ENCODE measurements at places on chromosomes 7 and 10.

- no peak for DNase-seq
Observed at GRCh38 chr7:34160261-34160752, 255.0 kb downstream of the BMPER start.

GRCh38 chr10:6018422-6018821 is 41.1 kb upstream of the IL15RA start:
- no peak for DNase-seq

GRCh38 chr7:28617308-28617880 is 205.1 kb downstream of the CREB5 start:
- no peak for DNase-seq

- DNase-seq: peak; percentile 18
Observed at GRCh38 chr7:151920488-151920887, 35.8 kb upstream of the GALNTL5 start.

DNA sequence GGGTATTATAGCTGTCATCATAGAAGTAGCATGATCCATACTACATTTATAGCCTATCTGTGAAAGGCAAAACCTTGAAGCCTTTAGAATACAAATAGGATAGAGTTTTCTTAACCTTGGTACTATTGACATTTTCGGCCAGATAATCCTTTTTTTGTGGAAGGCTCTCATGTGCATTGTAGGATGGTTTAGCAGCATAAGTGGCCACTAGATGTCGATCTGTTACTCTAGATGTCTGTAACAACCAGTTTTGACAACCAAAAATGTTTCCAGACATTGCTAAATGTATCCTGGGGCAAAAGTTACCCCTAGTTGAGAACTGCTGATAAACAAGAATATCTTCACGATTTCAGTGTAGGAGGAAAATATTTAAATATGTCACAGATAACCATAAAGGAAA is 319.4 kb upstream of the GALNT17 start:
- no peak for DNase-seq

DNA sequence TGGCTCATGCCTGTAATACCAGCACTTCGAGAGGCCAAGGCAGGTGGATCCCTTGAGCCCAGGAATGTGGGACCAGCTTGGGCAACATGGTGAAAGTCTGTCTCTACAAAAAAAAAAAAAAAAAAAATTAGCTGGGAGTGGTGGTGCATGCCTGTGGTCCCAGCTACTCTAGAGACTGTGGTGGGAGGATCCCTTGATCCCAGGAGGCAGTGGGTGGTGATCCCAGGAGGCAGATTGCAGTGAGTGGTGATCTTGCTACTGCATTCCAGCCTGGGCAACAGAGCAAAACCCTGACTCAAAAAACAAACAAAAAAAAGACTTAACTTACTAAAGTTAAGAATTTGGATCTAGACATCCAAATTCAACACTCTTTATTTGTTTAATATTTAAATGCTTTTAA is 10.2 kb upstream of the ADO start:
- no peak for DNase-seq

- DNase-seq: no peak
Observed at GRCh38 chr10:55820071-55820470, 541.0 kb downstream of the ZWINT start.

DNA sequence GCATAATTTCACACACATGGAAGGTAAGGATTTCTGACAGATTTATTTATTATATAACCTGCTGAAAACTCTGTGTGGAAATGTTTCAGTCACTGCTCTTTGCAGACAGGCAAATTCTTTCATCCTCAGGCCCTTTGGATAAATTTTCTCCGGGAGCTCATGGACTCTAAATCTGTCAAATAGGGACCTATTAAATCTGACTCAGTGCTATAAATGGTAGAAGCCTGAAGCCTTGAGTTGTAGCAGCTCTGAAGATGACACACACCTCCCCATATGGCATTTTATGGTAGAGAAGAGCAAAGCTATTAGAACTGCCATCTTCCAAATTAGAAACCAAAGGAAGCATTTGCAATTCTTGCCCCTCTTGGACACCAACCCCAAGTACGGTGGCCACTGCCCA is 808.7 kb downstream of the XPNPEP1 start:
- no peak for DNase-seq

DNA sequence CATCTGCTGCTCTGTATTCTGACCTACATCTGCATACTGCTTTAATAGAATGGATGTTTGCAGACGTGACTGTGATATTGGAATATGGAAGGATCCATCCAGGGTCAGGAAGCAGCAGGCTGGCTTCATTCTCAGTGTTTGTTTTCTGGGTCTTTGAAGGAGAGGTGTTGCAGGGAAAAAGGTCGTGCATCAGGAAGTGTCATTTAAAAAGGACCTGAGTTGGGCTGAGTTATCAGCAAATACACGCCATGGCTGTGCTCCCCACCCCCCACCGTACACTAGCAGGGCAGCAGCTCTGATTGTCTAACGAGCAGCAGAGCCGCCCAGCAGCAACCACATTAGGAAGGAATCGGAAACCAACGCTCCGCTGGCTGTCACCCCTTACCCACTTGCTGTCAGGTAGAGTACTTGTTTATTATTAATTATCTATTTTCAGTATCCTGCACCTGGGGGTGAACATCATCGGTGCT is 63.1 kb upstream of the STEAP1B start:
- no peak for DNase-seq

GRCh38 chr7:111324228-111324627 is 233.3 kb downstream of the LRRN3 start:
- DNase-seq: peak; percentile 87

DNA sequence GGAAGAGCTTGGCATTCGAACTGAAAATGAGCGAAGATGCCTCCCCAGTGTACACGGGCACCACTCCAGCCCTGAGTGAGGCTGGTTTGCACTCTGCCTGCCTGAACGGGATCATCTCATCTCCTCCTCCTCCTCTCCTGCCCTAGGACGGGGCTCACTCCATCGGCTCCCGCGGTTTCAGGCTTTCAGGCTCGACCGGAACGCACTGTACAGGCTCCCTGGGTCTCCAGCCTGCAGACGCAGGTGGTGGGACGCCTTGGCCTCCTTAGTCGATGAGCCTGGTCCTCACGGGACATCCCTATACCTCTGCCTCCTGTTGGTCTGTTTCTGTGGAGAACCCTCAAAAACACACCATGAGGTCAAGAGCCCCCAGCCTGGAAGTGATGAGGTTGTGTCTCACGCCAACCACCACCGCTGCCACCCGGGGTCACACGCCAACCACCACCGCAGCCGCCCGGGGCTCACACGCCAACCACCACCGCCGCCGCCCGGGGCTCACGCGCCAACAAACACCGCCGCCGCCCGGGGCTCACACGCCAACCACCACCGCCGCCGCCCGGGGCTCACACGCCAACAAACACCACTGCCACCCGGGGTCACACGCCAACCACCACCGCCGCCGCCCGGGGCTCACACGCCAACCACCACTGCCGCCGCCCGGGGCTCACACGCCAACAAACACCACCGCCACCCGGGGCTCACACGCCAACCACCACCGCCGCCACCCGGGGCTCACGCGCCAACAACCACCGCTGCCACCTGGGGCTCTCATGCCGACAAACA is 56.3 kb downstream of the FOXL3 start:
- no peak for DNase-seq

- no peak for DNase-seq
Observed at GRCh38 chr10:112528235-112528634, 81.2 kb downstream of the VTI1A start.

DNA sequence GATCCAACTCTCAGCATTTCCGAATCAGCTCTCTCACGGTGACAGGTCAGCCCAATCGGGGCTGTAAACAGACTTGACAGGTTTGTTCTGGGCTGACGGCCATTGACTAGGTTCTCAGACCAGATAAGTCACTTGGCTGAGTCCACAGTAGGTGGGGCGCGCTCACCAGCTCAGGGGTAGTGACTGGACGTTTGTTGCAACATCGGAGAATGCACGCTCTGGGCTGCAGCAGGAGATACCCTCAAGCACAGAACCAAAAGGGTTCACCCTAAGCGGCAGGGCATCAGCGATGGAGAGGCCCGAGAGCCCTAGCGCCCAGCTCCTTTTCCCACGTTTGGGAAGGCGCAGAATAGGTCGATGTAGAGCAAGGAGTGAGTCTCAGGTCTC is 1.8 kb downstream of the KLLN start:
- peak; percentile 71 for DNase-seq

DNA sequence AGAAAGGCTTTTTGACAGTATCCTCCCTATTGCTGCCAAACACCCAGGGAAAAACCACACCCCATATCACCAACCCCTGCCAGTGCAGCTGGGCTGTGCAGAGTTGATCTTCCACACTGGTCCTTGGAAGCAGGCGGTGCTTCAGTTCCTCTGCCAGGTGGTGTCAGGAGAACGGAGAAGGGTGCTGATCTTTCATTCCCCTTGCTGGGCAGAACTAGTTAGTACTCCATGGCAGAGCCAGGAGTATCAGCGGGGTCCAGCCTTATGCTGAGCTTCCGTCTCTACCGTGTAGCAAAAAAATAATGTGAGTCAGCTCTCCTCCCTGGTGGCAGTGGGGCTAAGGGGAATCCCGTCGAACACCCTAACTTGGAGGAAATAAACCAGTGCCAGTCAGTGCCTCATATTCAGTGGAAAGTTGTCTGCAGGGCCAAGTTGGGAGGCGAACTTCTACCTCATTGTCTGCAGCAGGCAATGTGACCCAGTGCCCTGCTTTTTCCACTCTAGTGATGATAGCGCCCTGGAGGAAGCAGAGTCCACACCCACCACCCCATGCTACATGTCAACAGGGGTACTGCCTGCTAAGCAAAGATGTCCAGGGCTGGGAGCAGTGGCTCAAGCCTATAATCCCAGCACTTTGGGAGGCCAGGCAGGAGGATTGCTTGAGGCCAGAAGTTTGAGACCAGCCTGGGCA is 175.4 kb downstream of the AUTS2 start:
- no peak for DNase-seq

- no peak for DNase-seq
Observed at GRCh38 chr10:5766189-5766588, 47.0 kb downstream of the GDI2 start.

GRCh38 chr10:109770663-109771062 is 152.6 kb downstream of the XPNPEP1 start:
- DNase-seq: no peak

DNA sequence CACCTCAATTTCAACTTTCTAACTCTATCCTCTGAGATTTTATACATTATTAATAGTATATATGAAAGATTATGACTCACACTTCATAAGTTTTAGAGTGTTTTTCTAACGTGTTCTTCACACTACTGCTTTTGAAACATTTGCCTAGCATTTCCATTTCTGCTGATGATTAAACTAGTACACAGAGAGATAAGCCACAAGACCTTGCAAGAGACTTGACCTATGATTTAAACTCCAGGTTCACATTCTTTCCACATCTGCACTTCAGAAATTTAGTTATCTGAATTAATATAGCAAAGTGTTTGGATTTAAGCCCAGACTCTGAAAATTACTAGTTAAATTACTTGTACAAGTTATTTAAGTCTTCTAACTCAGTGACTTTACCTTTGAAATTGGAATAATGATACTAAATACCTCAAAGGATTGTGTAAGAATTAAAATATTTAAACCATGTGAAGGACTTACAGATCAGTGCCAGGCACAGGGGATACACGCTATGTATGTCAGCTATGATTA is 66.6 kb downstream of the PCLO start:
- no peak for DNase-seq

- no peak for DNase-seq
Observed at GRCh38 chr10:60377955-60378354, 11.7 kb downstream of the ANK3 start.

DNA sequence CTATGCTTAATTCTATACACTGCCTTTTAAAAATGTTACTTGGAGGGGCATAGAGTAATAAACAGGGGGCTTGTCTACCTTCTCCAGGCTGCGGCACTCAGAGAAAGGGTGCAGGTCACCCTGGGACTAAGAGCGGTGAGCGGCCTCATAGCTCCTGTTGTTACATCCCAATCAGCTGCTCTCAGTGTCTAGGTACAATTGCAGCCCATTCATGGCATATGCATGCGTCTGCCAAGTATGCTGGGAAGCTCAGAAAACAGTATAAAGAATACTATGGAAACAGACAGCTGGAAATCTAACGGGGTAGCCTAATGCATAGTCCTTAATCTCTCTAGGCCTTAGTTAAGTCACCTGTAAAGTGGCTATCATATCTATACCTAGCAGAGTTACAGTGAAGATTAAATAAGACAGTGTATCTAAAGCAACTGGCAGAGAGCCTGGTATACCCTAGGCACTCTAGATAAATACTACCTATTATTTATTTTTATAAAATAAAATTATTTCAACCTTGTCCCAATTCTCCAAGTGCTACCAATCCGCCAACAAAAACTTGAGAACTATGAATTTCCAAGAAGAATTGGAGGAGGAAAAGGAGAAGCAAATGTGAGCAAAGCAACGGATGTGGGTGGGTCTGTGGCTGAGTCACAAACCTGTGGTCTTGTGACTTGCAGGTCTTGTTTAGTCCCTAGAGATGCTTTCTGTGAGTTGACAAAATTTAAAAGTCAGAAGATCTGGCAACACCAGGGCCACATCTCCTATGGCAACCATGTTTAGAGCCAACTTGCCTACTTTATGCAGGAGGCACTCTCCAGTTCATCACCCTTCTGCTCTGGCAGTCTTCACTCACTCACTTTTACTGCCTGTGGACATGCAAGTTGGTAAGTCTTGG is 183.0 kb downstream of the RAPGEF5 start:
- peak; percentile 41 for DNase-seq

GRCh38 chr7:152853236-152853635 is 93.7 kb downstream of the ACTR3B start:
- no peak for DNase-seq

GRCh38 chr7:79774150-79774549 is 320.7 kb upstream of the MAGI2 start:
- no peak for DNase-seq

DNA sequence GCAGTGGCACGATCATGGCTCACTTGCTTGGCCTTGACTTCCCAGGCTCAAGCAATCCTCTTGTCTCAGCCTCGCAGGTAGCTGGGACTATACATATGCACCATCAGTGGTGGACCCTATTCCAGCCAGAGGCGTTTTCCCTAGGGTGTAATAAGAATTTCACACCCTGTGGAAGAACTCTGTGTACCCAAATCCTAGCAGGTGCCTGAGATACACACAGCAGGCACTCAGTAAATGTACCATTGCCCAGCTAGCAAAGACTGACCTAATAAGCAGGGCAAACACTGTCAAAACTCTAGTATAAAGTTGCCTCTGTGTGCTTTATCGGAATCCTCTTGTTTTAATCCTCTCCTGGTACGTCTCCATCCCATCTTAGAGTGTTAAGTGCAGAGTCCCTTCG is 33.7 kb upstream of the BHLHA15 start:
- DNase-seq: no peak

DNA sequence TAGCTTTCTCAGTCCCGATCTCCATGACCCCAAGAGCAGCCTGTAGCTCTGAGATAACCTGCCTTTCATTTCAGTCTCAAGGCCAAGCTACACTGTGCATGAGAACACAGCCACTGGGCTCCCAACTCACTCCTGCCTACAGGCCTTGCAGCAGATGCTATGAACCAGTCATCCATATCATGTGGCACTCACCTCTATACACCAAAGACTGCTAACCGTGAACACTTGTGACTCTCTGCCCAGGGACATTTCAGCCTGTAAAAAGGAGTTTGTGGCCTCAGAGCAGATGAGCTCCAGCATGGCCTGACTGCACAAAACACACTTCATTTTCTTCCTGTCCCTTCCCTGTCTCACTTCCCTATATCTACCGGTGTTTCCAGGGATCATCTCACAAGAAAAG is 56.9 kb upstream of the NPY start:
- no peak for DNase-seq

GRCh38 chr7:106331441-106332175 is 46.8 kb upstream of the NAMPT start:
- DNase-seq: no peak

Measured in MV-4-11 (cell line).